ENCODE measurements at places on chromosomes 12 and 14.

DNA sequence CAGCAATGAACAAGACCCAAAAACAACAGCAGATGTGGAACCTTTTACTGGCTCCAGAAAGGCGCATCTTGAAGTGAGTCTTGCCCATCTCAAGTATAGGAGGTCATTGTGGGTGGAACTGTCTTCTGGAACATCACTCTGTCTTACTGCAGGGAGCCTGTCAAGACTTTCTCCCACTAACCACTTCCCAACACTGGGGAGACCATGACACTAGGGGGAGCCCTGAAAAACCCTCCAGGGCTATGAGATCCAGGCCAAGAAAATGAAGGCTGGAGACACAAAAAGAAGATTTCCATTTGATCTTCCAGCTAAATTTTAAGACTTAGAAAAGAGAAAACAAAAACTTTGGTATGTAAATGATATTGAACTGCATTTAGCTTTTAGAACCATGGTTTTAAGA, 13.5 kb upstream of the ATG14 start:
- DNase-seq, result no peak

- no peak for DNase-seq
These were observed 7.2 kb downstream of the RBMS2 start for GRCh38 chr12:56528846-56529245.

- no peak for DNase-seq
These were observed 45.4 kb downstream of the DCAF5 start for GRCh38 chr14:69107407-69108003.

DNA sequence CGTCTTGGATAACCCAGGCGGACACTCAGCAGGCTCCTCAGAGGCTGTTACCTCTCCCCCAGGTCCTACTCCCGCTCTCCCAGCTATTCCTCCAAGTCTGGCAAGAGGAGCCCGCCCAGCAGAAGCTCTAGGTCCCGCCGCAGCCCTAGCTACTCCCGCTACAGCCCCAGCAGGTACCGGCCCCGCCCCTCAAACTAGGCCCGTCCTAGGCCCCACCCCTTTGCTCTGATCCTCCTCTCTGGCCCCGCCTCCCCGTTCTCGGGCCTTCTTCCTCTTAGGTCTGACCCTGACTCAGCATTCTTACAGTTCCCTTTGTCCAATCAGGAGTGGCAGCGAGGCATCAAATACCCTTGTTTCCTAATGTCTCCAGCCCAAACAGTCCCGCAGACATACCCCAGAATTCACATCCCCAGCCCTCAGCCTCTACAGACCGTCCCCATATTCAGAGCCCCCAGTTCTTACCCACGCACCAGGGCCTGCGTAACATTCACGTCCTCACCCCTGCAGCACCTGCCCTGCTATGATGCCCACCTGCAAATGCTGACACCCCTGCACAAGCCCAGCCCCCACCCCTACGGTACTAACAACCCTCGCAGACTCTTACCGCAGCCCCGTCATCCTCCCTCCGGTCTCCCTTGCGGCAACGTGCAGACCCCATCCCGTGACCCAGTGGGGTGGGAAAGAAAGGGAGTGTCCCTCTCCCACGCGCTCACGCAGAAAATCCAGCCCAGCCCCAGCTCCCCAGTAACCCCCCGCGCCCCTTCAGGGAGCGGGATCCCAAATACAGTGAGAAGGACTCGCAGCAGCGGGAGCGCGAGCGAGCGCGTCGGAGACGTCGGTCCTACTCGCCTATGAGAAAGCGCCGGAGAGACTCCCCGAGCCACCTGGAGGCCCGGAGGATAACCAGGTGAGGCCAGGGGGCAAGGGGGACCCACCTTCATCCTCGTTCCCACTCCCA, 25.0 kb upstream of the HSPB8 start:
- DNase-seq, result peak; percentile 40

DNA sequence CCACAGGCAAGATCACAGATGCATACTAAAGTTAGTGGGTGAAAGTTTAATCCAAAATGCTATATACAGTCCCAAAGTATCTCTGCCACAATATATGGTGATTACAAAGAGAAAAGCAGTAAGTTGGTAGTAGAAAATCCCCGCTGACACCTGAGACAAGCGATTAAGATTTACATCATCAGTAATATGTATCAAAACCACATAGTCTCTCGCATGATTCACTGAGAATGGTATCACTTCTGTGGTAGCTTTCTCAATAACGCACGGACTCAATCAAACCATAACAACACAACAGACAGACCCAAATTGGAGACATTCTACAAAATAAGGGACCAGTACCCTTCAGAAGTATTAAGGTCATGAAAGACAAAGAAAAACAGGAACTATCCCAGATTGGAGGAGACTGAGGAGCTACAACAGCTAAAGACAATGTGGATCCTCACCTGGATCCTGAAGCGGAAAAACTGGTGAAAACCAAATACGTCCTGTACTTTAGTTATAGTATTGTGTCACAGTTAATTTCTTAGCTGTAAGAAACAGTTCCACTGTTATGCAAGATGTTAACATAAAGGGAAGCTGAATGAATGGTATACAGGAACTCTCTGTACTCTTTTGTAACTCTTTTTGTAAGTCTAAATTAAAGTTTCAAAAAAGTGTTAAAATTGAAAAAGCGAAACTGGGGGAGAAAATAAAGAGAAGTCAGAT, 51.0 kb downstream of the SPTLC2 start:
- no peak for DNase-seq

GRCh38 chr12:97283297-97283696, 179.3 kb upstream of the RMST start:
- no peak for DNase-seq

DNA sequence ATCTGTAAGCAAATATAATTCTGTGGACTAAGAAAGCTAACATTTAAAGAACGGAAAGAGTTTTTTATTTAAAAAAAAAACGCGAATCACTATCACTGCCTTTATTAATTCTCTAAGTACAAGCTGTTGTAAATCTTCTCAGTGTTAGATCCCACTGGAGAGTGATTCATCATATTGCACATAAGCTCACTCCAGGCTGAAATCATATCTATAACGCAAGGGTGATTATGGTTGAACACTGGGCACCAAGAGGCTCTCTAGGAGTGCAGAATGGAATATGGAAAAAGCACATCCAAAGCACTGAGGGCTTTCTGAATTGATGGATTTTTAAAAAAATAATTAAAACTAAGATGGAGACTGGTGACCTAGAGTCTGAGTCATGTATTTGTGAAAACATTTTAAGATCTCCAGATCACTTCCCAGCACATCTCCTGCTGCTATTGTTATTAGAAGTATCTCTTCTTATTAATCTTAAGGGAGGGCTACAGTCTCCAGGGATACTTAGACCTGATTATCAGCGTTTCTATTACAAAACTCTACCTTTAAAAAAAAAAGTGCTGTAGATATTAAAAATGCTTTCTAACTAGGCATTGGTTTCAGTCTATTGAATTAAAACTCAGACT, 1106.8 kb downstream of the AACS start:
- DNase-seq, result no peak

GRCh38 chr14:20998139-20998538, 954 bp upstream of the SLC39A2 start:
- no peak for DNase-seq

DNA sequence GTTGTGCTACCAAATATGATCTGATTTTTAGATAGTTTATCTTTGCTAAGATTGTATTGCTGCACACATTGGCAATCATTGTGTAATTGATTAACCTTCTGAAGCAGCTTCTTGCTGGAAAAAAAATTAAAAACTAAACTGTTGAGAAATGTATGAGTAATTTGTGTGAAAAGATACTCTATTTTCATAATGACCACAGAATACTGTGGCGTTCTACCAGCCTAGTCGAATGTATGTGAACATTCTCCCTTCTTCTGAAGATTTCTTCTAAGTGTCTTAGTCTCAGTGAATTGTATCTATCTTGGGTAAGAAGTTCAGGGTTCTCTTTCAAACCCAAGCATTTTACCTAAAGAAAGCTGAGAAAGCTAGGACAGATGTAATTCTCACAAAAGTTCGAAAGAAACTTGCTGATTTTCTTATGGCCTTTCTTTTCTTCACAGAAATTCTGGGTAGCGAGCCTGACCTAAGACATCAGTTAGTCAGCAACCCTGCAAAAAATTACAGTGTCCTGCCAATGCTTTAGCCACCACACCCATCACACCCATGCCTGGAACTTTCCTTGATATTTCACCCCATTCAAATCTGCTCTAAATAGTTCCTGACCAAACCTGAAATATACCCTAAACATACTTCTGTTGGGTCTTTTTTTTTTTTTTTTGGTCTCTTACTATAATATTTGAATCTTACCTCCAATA, 27.1 kb upstream of the C12orf71 start:
- no peak for DNase-seq

- DNase-seq, result no peak
These were observed 18.0 kb upstream of the ATF1 start for GRCh38 chr12:50745861-50746260.

Measured in globus pallidus (tissue), 1 donor.